Suprapubic skin (tissue), 4 donors: ENCODE measurements at places on chromosomes 2 and 18. TPM values are rescaled to one million over a fixed set of nuclear protein-coding genes. Genes with fewer than 3 reads are reported as not detected.

- no peak for DNase-seq
Observed at GRCh38 chr2:127635380-127636237, 10.3 kb upstream of the GPR17 start.

GRCh38 chr2:137233091-137233490 is 467.7 kb downstream of the THSD7B start:
- DNase-seq: no peak

Gene ANKRD30B
- not detected for total RNA-seq

Gene WDR33
- total RNA-seq: 45.2 TPM

DNA sequence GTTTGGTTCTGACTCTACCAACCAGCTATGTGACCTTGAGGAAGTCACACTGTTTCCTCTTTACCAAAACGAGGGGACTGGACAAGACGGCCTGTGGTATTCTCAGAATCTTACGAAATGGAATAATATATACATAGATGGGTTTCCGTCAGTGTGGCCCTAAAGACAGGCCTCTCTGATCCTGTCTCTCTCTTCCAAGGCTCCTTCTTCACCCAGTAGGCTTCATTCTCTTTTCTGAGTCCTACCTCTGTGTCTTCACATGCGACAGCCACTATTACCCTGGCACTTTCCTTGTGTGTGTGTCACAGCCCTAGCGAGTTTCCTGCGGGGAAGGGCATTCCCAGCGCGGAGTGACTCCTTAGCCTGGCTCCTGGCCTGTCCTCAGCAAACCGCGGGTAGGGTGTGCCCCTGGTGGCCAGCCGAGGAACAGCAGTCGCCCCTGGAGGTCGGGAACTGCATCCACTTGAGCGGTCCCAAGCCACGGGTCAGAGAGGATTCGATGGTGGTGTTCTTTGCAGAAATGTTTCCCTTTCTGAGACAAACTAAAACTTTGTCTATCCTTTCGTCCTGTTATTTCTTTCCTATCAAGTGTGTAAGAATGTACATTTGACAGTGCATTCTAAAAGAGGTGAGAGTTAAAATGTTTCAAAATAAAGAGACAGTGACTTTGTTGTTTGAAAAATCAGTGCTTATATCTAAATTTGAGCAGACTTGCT is 63.3 kb downstream of the RAB31 start:
- peak; percentile 92 for DNase-seq

DNA sequence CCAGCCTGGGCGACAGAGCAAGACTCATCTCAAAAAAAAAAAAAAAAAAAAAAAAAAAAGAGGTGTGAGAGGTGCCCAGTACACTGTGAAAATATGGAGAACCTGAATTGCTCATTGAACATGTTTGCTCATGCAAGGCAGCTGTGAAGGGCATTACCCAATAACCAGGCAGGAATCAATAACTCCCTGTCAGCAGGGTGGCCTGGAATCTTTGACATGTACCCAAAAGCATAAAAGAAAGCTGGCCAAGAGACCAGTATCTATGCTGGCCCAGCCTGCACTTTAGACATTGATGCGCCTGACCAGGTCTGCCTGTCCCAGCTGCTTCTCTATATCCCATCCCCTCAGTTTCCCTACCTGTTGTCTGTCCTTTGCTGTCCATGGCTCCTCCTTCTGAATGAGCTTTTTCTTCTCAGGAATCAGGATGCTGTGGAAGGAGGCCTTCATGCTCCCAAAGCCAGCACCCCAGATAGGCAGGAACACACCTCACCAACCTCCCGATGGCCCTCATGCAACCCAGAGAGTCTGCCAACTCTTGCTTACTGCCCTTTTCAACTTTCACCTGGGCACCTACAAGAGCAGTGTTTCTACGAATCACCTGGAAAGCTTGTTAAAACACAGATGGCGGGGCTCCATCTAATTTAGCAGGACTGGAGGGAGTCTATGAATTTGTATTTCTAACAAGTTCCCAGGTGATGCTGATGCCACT is 83.4 kb upstream of the PPP1CB start:
- no peak for DNase-seq

GRCh38 chr2:169162613-169163012 is 93.2 kb downstream of the DHRS9 start:
- DNase-seq: no peak

DNA sequence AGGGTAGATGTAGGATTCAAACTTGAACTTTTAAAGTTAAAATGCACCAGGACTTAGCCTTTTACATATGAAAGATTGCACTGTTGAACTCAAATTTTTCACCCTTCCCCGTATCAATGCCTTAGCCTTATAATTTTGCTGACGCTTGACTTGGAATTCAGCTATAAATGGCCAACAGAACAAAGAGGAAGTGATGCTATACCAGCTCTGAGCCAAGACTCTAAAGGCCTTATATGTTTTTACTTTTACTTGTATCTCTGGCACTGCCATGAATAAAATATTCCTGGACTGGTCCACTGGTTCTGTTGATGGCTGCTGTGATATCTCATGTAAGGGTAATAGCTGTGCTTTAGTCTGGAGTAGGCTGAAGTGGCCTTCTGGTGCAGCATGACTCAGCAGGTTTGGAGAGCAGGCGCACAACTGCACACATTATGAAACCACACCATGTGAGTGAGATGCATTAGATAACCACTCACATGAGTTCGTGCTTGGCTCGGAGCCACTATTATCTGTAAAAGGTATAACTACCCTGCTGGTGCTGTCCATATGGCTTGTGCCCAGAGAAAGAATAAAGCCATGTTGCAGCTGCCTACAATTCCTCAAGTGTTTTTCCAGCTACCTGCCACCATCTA is 8.4 kb upstream of the IER3IP1 start:
- no peak for DNase-seq
